ENCODE measurements at places on chromosomes 6 and 20.

GRCh38 chr6:5782783-5783547 is 223.8 kb downstream of the NRN1 start:
- H3K27ac ChIP-seq: no peak overlapping the region
- no peak for DNase-seq
- peaks cover 3% of the 10 kb centered on the region for H3K36me3 ChIP-seq
- no peaks in the 10 kb centered on the region for H3K4me1 ChIP-seq

GRCh38 chr6:33289784-33290315 is 449 bp downstream of the PFDN6 start:
- H3K27me3 ChIP-seq: no peaks in the 10 kb centered on the region
- H3K36me3 ChIP-seq: peaks cover 6% of the 10 kb centered on the region
- H3K4me3 ChIP-seq: peak overlapping the region; percentile 86
- peak overlapping the region; percentile 71 for H3K27ac ChIP-seq
- H3K4me1 ChIP-seq: peaks cover 17% of the 10 kb centered on the region

DNA sequence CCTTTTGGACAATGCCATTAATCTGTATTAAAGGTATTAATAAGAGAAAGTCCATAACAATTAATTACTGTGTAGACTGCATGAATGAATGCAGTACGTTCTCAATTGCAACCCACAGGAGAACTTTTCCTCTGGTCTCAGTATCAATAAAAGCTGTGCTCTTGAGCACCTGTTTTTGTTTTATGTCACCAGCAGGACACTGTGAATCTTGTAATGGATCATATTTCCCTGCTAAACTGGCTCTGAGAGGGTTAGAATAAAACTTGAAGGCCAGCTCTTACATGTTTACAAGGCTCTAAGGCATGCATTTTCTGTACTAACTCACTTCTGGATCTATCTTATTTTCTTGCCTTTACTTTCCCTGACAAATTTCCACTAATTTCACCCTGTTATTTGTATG is 214.3 kb upstream of the PLN start:
- no peaks in the 10 kb centered on the region for H3K4me1 ChIP-seq
- no peaks in the 10 kb centered on the region for H3K27me3 ChIP-seq
- H3K4me3 ChIP-seq: no peak overlapping the region
- H3K36me3 ChIP-seq: no peaks in the 10 kb centered on the region

DNA sequence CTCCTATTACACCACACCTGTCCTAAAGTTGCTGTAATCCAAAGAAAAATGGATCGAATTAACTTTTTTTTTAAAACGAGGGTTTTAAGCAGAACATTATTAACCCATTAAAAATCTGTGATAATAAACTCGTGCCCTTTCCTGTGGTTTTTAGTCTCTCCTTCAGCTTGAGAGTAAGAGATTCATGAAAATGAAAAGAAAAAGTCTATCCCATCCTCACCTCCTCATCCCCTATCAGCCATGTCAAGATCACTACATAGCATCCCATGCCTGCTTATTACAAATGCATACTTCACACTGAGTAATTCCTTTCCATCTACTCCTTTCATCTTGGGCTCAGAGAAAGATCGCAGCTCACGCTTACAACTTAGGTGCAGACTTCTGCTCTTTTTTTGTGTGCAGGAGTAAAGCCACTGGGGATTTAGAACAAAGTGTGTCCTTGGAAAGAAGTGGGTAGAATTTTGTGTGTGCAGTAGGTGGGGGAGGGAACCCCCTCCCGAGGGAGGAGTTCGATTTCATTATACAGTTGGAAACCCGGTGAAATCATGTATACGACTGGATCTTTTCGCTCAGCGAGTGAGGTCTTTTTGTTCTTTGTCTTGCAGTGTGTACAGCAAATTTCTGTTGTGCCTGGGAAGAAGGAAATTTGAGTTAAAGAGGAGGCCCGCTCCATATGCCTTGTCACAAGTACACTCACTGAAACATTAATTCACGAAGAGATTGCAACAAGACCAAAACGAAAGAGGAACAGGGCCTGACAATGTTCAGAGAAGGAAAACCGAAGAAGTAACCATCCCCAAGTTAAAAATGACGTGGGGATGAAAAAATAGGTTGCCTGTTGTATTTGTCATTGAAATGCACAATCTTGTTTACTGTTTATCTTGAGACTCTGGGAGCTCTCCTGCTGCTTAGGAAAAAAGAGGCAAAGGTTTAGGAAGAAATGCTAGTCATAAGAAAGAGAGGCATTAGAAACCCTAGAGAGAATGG is 146.5 kb upstream of the ZNF217 start:
- DNase-seq: no peak
- H3K4me1 ChIP-seq: peaks cover 28% of the 10 kb centered on the region
- H3K27me3 ChIP-seq: no peaks in the 10 kb centered on the region

- H3K27ac ChIP-seq: no peak overlapping the region
- DNase-seq: no peak
- H3K27me3 ChIP-seq: no peaks in the 10 kb centered on the region
- no peak overlapping the region for H3K4me3 ChIP-seq
- H3K4me1 ChIP-seq: no peaks in the 10 kb centered on the region
- no peaks in the 10 kb centered on the region for H3K36me3 ChIP-seq
These were observed 278.2 kb downstream of the CLIC5 start for GRCh38 chr6:45737331-45738056.

- no peak overlapping the region for H3K4me3 ChIP-seq
- no peaks in the 10 kb centered on the region for H3K4me1 ChIP-seq
- H3K27ac ChIP-seq: no peak overlapping the region
These were observed 554.1 kb downstream of the PRKN start for GRCh38 chr6:162173466-162173865.

GRCh38 chr6:10862361-10862760 is 19.5 kb downstream of the GCM2 start:
- no peak overlapping the region for H3K27ac ChIP-seq
- H3K4me1 ChIP-seq: no peaks in the 10 kb centered on the region
- no peak for DNase-seq
- no peaks in the 10 kb centered on the region for H3K36me3 ChIP-seq

DNA sequence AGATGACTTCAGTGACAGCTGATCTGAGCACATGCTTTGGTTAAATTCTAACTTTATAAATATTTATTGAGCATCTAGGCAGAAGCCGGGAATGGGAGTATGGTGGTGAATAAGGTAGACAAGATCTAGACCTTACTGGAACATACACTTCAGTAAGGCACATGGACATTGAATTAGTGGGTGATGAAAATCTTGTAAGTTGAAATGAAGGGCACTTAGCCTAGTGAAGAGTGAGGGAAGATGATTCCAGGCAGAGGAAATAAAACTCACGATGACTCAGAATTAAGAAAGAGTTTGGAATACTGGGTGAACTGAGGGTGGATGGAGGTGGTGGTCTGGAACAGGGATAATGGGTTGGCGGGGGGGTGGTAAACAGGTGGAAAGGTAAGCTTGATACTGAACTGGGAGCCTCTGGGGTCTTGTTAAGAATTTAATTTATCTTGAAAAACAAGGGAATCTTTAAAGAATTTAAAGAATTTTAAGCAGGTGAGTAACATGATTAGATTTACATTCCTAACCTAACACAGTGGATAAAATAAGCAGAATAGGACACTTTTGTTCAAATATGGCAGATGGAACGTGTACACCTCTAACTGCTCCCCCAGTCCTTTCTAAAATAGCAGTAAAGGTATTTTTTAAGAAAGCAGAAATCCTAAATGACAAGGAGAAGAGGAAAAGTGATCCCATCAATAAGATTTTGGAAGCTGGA is 75.2 kb upstream of the ARHGAP18 start:
- H3K36me3 ChIP-seq: no peaks in the 10 kb centered on the region
- no peaks in the 10 kb centered on the region for H3K27me3 ChIP-seq
- H3K4me1 ChIP-seq: no peaks in the 10 kb centered on the region
- no peak overlapping the region for H3K4me3 ChIP-seq

DNA sequence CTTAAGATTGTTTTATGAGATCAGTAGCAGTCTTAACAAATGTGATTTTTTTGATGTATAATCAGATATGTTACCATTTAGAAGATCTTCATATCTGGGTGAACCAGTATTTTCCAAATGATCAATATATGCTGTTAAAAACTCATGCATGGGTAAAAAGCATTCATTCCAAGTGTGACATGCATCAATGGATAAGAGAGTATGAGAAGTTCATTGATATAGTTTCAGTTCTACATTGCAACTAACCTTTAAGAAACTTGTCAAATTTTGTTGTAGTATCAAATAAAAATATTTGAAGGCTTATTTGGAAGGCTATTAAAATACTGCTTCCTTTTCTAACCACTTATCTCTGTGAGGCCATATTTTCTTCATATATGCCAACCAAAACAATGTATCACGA is 117.7 kb downstream of the FIG4 start:
- H3K36me3 ChIP-seq: no peaks in the 10 kb centered on the region
- DNase-seq: no peak
- H3K4me1 ChIP-seq: no peaks in the 10 kb centered on the region

DNA sequence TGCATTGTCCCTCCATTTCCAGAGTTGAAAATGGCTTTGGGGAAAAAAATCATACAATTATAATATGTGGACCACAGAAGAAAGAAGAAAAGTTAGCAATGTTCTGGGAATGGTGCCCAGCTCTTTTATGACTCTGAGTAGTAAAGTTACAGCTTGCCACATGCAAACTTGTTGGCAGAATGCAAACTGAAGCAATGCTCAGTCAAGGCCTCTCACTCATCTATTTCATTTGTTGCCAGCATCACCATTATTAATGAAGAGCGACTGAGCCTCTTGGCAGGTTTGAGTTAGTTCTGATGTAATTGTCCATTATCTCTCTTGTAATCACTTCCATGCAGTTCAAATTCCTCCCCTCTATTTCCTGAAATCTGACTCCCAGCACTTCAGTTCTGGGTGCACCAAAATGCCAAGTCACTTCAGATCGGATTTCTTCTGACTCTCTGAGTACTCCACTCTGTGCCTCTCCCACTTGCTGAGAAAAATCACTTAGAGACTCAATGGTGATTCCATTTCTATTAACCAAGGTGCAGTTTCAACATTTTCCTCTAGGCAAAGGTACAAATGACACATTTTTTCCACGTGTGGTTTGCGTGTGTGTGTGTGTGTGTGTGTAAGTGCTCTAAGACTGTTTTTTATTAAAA is 154.4 kb upstream of the STMND1 start:
- no peaks in the 10 kb centered on the region for H3K36me3 ChIP-seq
- no peak overlapping the region for H3K4me3 ChIP-seq
- H3K27me3 ChIP-seq: no peaks in the 10 kb centered on the region
- no peak overlapping the region for H3K27ac ChIP-seq
- H3K4me1 ChIP-seq: peaks cover 12% of the 10 kb centered on the region
- peak; percentile 43 for DNase-seq

DNA sequence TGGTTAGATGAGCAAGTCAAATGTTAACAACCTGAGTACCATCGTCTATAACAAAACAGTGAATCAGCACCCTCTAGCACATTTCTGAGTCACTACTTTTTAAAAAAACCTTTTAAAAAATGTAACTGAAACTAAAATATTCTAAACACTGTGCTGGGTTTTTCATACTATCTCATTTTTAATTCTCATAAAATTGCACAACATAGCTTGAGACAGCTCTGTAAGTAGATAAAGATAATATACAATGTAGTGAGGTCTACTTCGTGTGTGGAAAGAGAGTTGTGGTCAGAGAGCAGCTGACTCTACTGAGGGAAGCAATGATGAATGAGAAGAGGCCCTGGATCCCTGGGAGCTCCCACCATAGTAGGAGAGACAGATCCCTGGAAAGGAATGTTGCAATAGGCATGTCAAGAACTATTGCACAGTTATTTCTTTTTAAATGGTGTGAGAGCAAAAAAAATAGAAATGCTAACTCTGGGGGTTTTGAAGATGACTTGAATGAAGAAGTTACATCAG is 13.6 kb upstream of the CALHM6 start:
- DNase-seq: no peak
- no peaks in the 10 kb centered on the region for H3K27me3 ChIP-seq
- peak overlapping the region; percentile 46 for H3K27ac ChIP-seq
- no peak overlapping the region for H3K4me3 ChIP-seq

- no peak overlapping the region for H3K4me3 ChIP-seq
- H3K27ac ChIP-seq: no peak overlapping the region
- no peaks in the 10 kb centered on the region for H3K27me3 ChIP-seq
- DNase-seq: no peak
- H3K4me1 ChIP-seq: no peaks in the 10 kb centered on the region
- H3K36me3 ChIP-seq: no peaks in the 10 kb centered on the region
These were observed 76.8 kb upstream of the PIM1 start for GRCh38 chr6:37092923-37093727.

- H3K4me3 ChIP-seq: no peak overlapping the region
- no peak overlapping the region for H3K27ac ChIP-seq
- H3K36me3 ChIP-seq: no peaks in the 10 kb centered on the region
- DNase-seq: no peak
- no peaks in the 10 kb centered on the region for H3K27me3 ChIP-seq
These were observed 154.5 kb downstream of the CFAP61 start for GRCh38 chr20:20206788-20207187.

DNA sequence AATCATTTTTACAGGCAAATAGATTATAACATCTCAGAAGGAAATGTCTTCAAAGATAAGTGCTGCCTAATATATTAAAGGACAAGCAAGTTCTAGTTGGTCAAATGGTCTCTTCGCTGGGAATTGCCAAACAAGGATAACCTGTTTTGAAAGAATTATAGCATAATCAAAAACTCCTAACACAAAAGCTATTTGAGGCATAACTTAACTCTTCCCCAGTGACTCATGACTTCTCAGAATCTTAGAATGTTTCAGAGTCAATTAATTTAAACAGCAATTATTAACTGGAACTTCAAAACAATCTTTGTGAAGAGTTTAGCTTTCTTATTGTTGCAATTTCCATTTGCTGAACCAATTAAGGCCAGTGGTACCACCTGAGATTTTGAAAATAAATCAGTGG is 126.6 kb downstream of the MTFR2 start:
- no peaks in the 10 kb centered on the region for H3K36me3 ChIP-seq
- no peaks in the 10 kb centered on the region for H3K27me3 ChIP-seq
- H3K4me3 ChIP-seq: no peak overlapping the region
- H3K27ac ChIP-seq: no peak overlapping the region
- H3K4me1 ChIP-seq: no peaks in the 10 kb centered on the region
- DNase-seq: no peak

DNA sequence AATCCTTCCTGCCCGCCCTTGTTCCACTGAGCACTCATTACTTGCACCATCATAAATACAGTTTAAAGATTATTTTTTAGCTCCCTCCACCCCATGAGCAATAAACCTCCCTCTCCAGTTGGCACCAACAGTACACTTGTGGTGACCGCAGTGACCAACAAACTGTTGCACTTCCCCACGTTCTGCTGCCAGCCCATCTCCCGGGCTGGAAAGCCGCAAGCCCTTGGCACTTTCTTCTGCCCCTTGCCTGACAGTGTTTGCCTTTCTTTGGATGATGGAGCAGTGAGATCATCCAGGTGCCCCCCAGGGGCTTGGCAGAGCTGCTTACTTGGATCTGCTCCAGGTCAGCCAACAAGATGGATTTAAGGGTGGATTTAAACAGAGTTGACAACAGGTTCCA is 21.6 kb downstream of the KCNB1 start:
- H3K27me3 ChIP-seq: no peaks in the 10 kb centered on the region
- no peak overlapping the region for H3K27ac ChIP-seq
- no peak for DNase-seq
- H3K4me3 ChIP-seq: no peak overlapping the region

- no peaks in the 10 kb centered on the region for H3K27me3 ChIP-seq
- no peak overlapping the region for H3K4me3 ChIP-seq
- no peak for DNase-seq
These were observed 257.8 kb upstream of the KCNQ5 start for GRCh38 chr6:72363844-72364740.

- no peaks in the 10 kb centered on the region for H3K36me3 ChIP-seq
- H3K4me3 ChIP-seq: no peak overlapping the region
- no peak for DNase-seq
- no peaks in the 10 kb centered on the region for H3K4me1 ChIP-seq
- H3K27ac ChIP-seq: no peak overlapping the region
- H3K27me3 ChIP-seq: peaks cover 18% of the 10 kb centered on the region
These were observed 78.7 kb downstream of the IRF4 start for GRCh38 chr6:470051-470900.

Data from tibial nerve (tissue), 4 donors.